SJSA1 (cell line): ENCODE measurements at places on chromosomes 5 and 9. TPM values are rescaled to one million over a fixed set of nuclear protein-coding genes. Genes with fewer than 3 reads are reported as not detected.

DNA sequence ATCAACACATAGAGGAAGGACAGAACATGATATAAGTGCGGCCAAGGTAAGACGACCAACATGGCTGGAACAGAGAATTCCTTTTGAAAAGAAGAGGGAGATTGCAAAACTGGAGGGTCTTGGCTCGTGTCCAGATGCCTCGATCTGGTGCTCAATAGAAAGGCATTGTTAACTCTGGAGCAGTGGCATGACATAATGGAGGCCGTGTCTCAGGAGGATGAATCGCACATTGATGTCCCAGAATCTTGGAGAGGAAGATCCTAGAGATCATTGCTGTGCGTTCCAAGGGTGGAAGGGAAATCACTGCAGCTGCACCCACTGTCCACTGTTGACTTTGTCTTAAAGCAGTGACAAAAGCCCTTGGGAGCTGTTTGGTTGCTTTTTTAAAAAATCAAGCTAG, 30.9 kb downstream of the GRAMD2B start:
- no peak for DNase-seq

- DNase-seq, result no peak
These were observed 108.3 kb downstream of the RPS23 start for GRCh38 chr5:82169892-82170291.

DNA sequence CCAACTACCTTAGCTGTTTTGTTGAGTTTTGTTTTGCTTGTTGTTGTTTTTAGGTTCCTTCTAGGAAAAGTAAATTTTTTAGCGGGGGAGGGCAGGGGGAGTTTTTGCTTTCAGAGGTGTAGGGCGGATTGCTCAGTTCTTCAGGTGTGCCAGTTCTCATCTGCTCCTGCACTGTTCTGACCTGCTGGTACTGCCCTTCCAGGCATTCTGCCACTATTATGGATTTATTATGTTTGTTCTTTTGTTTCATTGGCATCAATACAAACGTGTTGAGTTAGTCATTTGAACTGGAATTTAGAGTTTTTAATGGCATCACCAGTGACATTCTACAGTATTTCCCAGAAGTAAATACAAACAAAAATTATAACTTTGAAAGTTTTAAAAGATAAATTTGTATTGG, 26.0 kb downstream of the ERCC6L2 start:
- no peak for DNase-seq

- peak; percentile 53 for DNase-seq
These were observed 203.0 kb upstream of the TUT7 start for GRCh38 chr9:86557063-86557766.

DNA sequence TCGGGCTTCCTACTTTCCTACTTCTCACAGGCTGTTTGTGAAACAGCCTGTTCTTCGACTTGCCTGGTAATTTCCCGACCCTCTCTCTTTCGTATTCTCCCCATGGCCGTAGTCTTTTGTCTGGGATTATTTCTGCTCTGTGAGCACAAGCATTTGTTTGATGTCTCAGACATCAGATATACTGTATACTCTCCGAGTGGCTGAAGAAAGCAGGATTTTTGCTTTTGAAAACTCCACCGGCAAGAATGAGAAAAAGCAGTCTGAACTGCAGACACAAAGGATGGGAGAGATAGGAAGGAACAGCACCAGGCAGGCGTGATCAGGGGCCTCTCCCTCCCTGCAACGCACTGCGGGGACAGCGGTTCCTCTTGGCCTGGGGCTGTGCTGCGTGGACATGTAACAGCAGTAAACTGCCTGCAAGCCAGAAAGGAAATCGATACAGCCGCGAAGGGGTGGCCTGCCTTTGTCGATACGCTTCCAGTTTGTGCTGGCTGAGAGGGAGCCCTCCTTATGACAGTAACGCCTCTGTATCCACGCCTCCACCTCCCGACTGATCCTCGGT, 313.9 kb upstream of the TLE4 start:
- DNase-seq, result no peak

Gene TAF11L5
- total RNA-seq, result not detected in 2 replicates
